Activated CD8-positive, alpha-beta T cell treated with anti-CD3 and anti-CD28 coated beads for 36 hours (primary cell): ENCODE measurements at places on chromosomes 13 and 19. TPM values are rescaled to one million over a fixed set of nuclear protein-coding genes. Genes with fewer than 3 reads are reported as not detected.
A peak's percentile ranks its signal among the peaks of the same experiment; 100 is the strongest.

- DNase-seq: no peak
These were observed 1824.2 kb downstream of the OLFM4 start for GRCh38 chr13:54852831-54853230.

GRCh38 chr13:112617754-112618375, 29.9 kb upstream of the TUBGCP3 start:
- DNase-seq: no peak

DNA sequence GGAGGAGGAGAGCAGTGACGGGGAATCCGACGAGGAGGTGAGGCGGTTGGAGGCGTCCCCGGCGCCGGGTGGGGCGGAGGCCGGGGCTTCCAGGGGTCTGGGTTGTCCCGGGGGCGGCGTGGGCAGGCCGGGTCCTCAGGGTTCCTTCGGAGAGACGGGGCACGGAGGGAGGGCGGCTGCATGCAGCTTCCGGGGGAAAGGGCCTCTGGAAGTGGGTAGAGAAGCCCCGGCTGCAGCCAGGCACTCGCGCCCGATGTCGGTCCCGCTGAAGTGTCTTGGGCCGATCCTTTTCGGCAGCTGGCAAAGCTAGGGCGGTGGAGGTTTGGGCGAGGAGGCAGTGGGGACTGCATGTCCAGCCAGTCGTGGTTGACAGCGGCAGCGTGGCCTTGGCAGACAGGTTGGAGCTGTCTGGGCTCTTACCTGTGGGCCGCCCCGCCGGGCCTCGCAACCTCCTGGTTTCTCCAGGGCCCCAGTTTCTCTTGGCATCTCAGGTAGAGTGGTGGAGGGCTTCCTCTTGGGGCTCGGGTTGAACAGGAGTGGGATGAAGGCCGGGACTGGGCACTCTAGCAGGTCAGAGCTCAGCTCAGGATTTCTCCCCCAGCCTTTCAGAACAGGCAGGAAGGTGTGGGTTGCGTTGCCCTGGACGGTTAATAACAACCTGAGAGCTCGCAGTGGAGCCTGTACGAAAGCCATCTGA, 690 bp downstream of the KMT2B start:
- DNase-seq: peak; percentile 82

Gene PBX4
- 15.6 TPM for total RNA-seq

Gene ZNF134
- 10.4 TPM for total RNA-seq

Gene CPAMD8
- not detected for total RNA-seq

DNA sequence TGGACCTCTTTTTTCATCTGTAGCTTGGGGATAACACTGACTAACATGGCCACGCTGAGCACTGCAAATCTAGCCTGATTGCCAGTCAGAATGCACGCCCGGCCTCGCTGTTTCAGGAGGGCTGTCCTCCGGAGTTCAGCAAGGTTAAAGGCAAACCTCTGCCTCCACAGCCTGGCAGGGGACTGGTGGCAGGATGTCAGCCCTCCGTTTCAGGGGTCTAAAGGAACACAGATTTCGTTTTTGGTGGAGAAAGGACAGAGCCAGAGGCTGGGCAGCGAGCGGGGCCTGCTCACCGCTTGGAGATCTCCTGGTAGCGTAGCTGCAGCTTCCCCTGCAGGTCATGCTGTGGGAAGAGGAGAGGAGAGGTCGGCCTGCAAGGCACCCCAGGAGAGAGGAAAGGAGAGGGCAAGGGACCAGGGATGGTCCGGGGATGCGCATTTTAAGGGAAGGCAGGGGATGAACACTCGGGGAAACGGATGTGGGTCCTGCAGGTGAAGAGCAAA, 560 bp downstream of the NDUFA7 start:
- peak; percentile 49 for DNase-seq
